ENCODE measurements at places on chromosomes 5 and 9.

- no peak for DNase-seq
These were observed 278.2 kb downstream of the BRINP1 start for GRCh38 chr9:119091074-119091473.

DNA sequence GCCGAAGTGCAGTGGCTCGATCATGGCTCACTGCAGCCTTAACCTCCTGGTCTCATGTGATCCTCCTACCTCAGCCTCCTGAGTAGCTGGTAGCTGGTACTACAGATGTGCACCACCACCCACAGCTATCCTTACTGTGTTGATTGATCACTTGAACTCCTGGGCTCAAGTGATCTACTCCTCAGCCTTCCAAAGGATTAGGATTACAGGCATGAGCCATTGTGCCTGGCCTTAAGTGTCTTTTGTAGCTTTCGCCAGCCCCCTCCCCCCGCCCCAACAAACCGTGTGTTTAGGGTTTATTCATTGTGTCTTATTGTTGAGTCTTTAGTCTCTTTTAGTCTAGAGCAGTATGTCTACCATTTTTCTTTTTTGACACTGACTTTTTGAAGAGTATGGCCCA is 33.1 kb downstream of the SPIN1 start:
- no peak for DNase-seq

DNA sequence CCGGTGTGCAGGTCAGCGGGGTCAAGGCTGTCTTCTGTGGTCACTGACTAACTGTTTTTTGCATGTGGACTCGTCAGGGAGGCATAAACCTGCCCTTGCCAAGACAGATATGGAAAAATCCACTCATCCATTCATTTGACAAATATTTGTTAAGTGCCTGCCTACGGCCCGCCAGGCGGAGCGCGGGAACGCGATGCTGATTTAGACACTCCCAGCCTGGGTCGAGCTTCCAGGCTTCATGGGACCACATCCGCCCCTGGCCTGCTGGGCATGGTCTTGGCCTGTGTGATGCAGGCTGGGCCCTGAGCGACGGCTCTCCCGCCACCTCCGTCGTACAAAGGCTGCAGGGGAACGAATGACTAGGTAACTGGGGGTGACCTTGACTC is 18.1 kb downstream of the MYMK start:
- no peak for DNase-seq

DNA sequence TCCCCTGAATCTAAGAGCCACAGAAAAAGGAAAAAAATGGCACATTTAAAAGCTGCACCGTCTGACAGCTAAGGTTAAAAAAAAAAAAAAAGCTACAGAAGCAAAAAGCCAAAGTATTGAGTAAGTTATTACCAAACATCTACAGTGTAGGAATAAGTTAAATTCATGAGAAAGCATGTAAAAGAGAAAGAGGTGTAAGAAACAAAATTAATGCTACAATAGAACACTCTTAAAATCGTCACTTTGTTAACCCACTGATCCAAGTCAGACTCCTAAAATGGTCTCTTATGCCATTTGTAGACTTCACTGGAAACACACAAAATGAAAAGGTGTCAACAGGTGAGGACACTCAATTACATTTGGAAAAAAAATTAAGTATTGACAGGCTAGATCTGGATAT is 120.2 kb downstream of the SSBP2 start:
- DNase-seq: no peak

GRCh38 chr9:93244101-93244500 is 60.2 kb downstream of the WNK2 start:
- no peak for DNase-seq

- no peak for DNase-seq
These were observed 639 bp downstream of the AMACR start for GRCh38 chr5:34007201-34007620.

DNA sequence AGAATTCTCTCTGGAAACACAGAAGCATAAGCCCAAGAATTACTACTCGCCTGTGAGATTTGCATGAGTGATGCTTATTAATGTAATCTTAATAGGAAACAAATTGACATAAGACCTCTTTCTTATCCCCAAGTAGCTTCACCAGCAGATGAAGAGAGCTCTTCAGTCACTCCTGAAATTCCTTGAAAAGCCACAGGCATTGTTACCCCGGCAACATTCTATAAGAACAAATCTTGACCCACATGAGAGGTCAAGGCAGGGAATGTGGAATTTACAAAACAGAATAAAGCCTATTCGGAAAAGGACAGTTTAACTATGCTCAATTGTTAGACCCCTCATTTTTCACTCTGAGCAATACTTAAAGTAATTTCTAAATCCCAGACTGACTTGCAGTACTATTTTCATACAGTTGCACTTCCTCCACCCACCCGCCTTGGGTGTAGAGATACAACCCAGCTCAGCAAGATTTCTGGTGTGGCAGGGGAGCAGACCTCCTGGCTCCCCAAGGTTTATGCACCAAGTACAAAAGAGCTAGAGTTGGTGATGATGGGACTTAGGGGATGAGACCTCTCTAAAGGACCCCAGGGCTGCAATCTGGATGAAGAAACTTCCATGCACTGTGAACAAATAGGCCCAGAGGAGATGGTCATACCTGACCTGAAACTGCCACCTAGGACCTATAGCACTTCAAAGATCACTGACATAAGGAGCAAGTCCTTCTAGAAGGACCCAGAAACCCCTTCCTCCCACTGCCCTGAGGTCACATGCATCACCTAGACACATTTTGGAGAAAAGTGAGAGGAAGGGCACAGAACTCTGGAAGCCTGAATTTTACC is 242.1 kb downstream of the ZNF608 start:
- DNase-seq: no peak

- no peak for DNase-seq
These were observed 38.5 kb downstream of the DDX31 start for GRCh38 chr9:132631280-132631679.

DNA sequence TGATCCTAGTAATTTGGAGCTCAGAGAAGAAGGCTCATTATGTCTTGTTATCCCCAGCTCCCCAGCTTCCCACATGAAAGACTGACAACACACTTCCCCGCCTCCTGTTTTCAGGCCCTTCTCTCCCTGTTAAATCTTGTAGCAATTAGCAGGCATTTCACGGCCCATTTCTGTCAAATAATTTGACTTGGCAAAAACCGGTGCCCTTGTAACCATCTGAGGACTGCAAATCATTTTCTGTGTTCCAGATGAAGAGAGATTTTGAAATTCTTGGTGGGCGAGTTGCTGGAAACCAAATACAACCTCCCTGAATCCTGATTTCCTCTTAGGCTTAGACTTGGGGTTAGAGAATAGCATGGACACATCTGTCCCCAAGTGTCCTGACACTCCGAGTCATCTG is 109.7 kb downstream of the MSX2 start:
- no peak for DNase-seq

GRCh38 chr5:33400675-33401074 is 40.1 kb upstream of the TARS1 start:
- DNase-seq: no peak

DNA sequence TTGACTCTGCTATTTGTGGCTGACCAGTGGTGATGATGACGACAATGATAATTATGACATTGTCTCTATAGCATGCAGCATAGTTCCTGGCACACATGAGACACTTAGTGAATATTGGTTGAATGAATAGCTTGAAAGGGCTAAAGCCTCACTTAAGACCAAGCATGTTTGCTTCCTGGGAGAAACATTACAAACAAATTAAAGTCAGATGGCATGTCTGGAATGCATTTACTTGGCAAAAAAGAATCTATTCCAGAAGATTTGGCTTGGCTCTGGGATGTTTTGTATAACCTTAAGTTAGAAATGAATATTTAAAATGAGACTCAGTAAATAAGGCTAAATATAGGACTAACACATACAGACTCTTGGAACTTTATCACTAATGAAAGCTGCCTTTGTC is 21.6 kb downstream of the GAS1 start:
- DNase-seq: no peak

GRCh38 chr5:181260720-181261319 is at the start of gene TRIM52:
TRIM52 (minus strand) TSS chr5:181261143; CDS start chr5:181260813, 330 bp downstream.
- DNase-seq: peak; percentile 85

GRCh38 chr5:73199671-73200070 is 26.7 kb downstream of the TMEM174 start:
- no peak for DNase-seq

DNA sequence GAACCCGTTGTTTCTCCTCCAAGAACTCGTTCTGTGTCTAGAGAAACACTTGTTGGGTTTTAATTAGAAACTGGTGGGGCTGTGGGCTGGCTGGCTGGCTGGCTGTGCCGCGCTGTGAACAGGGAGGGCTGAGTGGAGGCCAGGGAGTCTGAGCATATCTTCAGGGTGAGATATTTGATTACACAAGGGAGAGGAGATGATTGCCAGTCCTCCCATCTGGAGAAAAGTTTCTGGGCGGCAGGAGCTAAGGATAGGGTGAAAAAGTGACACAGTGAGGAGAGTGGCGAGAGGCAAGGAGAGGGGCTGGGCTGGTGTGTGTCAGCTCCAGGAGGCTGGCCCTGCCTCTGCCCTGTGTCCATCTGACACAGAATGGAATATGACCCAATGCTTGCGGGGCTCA is 63.0 kb downstream of the GDNF start:
- DNase-seq: no peak

- DNase-seq: no peak
These were observed 372.1 kb downstream of the MTRR start for GRCh38 chr5:8241076-8241475.

GRCh38 chr9:123481209-123481865 is 125.3 kb downstream of the CRB2 start:
- no peak for DNase-seq

GRCh38 chr5:171701100-171701541 is 84.5 kb upstream of the SMIM23 start:
- no peak for DNase-seq

- no peak for DNase-seq
These were observed 66.4 kb upstream of the SLC44A1 start for GRCh38 chr9:105178076-105178475.

DNA sequence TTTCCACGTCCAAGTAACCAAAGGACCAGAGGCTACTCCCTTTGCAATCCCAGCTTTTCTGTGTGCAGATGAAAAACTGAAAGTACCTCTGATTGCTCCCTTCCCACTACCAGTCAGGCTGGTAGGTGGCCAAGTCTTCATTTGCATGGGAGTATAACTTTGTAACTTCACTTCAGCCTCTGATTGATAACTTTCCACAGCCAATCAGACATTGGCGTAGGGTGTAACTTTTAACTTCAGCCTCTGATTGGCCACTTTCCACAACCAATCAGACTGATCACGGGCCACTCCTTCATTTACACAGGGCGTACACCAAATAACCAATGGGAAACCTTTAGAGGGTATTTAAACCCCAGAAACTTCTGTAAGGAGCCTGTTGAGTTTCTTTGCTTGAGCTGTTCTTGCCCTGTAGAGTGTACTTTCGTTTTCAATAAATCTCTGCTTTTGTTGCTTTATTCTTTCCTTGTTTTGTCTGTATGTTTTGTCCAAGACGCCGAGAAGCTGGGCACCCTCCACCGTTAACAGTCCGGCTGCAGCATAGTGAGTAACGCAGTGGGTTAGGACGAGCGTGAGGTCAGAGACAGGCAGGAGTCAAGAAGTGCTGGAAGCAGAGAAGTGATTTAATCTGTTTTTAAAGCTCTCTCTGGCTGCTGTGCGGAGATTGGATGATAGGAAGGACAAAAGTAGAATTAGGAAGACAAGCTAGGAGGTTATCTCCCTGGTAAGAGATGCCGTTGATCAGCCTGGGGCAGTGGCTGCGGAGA is 3.5 kb upstream of the EXOSC2 start:
- no peak for DNase-seq

GRCh38 chr9:126470241-126470993 is 143.3 kb upstream of the LMX1B start:
- DNase-seq: no peak

DNA sequence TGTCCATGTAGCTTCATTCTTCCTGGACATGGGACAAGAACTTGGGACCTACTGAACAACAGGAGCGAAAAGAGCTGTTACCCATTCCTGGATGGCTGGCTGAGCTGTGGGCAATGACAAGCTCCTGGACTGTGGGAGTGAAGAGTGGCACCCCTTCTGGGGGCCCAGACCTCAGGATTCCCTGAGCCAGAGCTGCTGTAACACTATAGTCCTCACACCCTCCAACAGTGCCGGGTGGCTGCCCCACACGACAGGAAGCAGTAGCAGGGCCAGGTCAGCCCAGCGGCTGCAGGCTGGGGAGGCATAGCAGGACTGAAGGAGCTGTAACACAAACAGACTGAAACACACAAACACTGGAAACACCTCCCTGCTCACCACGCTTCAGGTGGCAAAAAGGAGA is 169.7 kb upstream of the IRX2 start:
- DNase-seq: no peak

- DNase-seq: no peak
These were observed 210.2 kb downstream of the MEF2C start for GRCh38 chr5:88672644-88673252.

- no peak for DNase-seq
These were observed 43.9 kb downstream of the HACD4 start for GRCh38 chr9:20987521-20987920.

DNA sequence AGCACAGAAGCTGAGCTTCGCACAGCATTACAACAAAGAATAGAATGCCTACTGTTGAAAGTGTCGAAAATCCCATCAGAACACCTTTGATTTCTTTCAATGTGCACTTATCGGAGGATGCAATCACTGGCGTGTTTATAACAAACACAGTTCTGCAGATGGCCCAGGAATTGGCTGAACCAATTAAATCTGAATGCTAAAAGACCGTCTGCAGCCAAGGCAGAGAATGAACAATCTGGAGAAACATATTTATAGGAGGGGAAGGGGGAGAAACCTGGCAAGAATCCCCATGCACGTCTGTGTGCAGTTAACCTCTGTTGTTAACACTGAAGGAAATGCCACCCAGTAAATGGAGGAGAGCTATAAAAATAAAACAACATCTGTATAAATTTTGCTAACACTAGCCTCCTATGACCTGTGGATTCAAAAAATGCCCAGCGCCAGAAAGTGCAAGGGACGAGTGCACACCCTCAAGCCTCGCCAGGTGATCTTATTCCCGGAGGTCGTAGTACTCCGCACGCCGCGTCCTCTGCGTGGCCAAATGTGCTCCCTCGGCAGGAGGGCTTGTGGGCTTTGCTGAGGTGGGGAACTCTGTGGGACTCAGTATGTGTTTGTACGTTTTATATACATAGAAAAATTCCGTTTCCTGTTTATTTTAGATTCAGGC is 56.8 kb downstream of the PTCH1 start:
- DNase-seq: no peak

GRCh38 chr9:114938687-114939575 is 8.5 kb upstream of the TNFSF8 start:
- DNase-seq: no peak

GRCh38 chr5:157451806-157452205 is 8.2 kb upstream of the NIPAL4 start:
- no peak for DNase-seq

- DNase-seq: no peak
These were observed 207.9 kb downstream of the GADD45G start for GRCh38 chr9:89812556-89813181.

- DNase-seq: no peak
These were observed 156.3 kb upstream of the IER5L start for GRCh38 chr9:129334105-129334935.

- DNase-seq: no peak
These were observed 732 bp upstream of the SMIM15 start for GRCh38 chr5:61162832-61163567.

- DNase-seq: no peak
These were observed 143.7 kb upstream of the TNC start for GRCh38 chr9:115261656-115262081.

GRCh38 chr5:149423049-149423793 is 44.1 kb upstream of the IL17B start:
- DNase-seq: no peak

Data from activated T-cell treated with anti-CD3 and anti-CD28 coated beads for 24 hours (primary cell).